ENCODE measurements at places on chromosomes 5 and 9. TPM values are rescaled to one million over a fixed set of nuclear protein-coding genes. Genes with fewer than 3 reads are reported as not detected.

Gene OTULINL
- total RNA-seq = 4.4 TPM

Gene AQP3
- total RNA-seq = 1.4 TPM

Gene SLC4A9
- not detected for total RNA-seq

Gene CD180
- not detected for total RNA-seq

Gene CDK9
- total RNA-seq = 20.7 TPM

Gene GNAQ
- total RNA-seq = 16.2 TPM

Gene GMCL2
- not detected for total RNA-seq

Gene KIF2A
- total RNA-seq = 48.5 TPM

Gene LCN2
- not detected for total RNA-seq

Gene CYSRT1
- 1.1 TPM for total RNA-seq

Gene C5orf58
- total RNA-seq = not detected

Gene KLF9
- total RNA-seq = 18.1 TPM

Gene OR1L1
- not detected for total RNA-seq

Gene FAM78A
- total RNA-seq = 0.24 TPM

Gene EIF4E1B
- total RNA-seq = not detected

Gene SLC36A2
- total RNA-seq = not detected

Gene LIFR
- total RNA-seq = 5.5 TPM

Gene SH3PXD2B
- total RNA-seq = 18.5 TPM

Gene SHISAL2B
- not detected for total RNA-seq

Gene CCL19
- total RNA-seq = not detected

Gene KDM4C
- total RNA-seq = 10.7 TPM

Gene IGIP
- total RNA-seq = 5.2 TPM

Gene PCDHA9
- total RNA-seq = not detected

Gene TAF11L5
- total RNA-seq = not detected
